NT2/D1 (cell line): ENCODE measurements at places on chromosomes 4 and X.

GRCh38 chr4:155658681-155659064, 8.0 kb upstream of the GUCY1A1 start:
- DNase-seq, result no peak

DNA sequence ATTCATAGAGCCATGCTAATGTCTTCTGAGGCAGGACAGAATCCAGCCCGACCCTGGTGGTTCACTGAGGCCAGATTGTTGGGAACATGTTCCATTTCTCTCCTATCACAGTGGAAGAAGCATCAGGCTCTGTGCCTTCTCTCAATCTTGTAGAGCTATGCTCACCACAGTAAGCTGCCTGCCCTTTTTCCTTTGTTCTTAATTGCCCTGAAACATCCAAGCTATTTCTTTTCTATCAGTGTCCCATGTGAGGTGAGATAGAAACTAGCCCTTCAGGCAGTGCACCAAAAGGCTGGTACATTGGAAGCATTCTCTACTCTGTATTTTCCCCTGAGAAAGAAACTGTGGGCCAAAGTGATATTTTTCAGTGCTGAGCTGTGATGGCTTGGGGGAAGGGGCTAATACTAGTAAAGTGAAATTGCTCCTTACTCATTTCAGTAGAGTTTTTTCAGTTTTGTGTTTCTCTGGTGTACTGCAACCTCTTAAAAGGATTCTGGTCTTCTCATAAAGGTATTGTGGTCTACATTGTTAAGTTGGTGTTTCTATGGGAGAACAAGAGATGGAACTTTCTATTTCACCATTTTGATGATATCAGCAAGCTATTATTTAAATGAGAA, 611.2 kb downstream of the RPA4 start:
- no peak for DNase-seq

- no peak for DNase-seq
Measured at GRCh38 chrX:109862433-109862832, 129.4 kb upstream of the ACSL4 start.

- DNase-seq, result no peak
Measured at GRCh38 chr4:120841580-120841979, 80.9 kb downstream of the PRDM5 start.

- DNase-seq, result no peak
Measured at GRCh38 chrX:1946974-1947373, 332.1 kb downstream of the ASMT start.

- DNase-seq, result no peak
Measured at GRCh38 chrX:68147848-68148247, 285.4 kb downstream of the OPHN1 start.

GRCh38 chr4:83454686-83455085, 937 bp downstream of the HELQ start:
- DNase-seq, result no peak

DNA sequence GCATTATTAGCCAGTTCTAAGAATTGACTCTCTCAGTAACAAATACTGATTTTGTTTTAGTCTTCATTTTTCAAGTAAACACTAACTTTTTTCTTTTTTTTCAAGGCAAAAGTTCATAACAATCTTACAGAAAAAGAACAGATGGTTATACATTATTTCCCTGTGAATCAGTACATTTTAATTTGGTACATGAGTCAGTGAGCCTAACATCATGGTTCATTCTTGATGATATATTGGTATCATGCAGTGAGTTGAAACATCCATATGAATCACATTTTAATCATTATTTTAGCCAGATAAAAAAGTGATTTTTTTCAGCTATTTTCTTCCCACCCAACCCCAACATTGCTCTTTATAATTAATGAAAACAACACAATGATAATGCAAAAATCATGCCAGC, 184.3 kb upstream of the TACR3 start:
- no peak for DNase-seq

DNA sequence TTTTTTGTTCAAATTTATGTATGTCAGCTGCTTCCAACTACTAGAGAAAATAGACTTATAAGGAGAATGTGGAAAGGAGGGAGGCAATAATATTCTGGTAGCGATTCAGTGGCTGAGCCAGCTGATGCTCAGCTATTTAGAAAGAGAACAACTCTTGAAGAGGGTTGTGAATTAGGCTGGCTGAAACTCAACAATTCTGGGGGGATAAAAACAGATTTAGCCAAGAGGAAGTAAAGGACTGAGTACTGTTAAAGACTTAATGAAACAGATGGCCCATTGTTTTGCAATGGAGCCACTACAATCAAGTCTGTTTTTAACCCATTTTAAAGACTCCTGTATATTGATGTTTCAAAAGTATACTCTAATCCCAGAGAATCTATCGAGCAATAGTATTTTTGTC, 1058.9 kb downstream of the C4orf33 start:
- no peak for DNase-seq

DNA sequence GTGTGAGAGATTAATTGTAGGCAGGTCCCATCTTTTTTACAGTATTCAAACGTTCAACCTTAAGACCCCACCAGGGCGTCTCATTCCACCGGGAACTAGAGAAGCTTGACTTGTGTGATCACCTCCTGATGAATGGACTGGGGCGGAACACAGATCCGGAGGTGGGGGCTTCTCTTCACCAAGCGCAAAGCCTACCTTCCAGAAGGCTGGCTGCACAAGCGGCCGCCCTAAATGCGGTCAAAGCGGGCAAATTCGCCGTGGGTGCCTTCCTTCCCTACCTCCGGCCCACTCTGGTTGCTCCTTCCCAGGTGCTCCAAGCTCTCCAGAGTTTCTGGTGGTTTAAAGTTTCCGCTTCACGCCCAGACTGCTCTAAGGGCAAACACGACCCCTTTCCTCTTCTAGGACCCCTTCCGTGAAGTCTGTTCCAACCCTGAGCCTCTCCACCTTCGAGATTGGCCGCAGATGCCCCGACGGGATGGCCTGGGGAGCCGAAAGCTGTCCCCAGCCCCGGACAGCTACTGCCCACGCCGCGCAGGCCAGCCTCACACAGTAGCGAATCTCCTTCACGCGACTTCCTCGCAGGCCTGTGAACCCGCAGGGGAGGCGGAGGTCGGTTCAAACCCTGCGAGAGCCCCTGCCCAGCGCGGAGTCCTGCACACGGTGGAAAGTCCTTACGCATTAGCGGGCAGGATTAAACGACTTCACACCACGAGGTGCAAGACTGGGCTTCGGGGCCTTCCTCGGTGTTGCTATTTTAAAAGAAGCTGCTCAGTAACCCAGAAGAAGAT, 1.6 kb upstream of the WWC2 start:
- DNase-seq, result no peak

DNA sequence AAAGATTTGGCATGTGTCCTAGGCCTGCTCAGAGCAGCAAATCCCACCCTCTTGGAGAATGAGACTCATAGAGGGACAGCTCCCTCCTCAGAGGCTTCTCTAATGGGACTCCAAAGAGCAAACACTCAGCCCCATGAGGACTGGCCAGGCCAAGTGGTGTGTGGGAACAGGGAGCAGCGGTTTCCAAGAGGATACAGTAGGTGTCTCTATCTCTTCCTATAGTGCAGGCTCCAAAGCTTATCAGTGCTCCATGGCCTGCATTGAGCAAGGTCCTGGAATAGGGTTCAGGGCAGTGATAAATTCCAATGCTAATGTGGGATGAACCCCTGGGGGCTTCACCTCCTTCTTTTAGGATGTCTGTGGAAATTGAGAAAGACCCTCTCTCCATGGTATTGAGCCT, 15.7 kb upstream of the MAGEA10 start:
- DNase-seq, result no peak

GRCh38 chrX:153909024-153909979, 4.8 kb downstream of the AVPR2 start:
- DNase-seq, result no peak

DNA sequence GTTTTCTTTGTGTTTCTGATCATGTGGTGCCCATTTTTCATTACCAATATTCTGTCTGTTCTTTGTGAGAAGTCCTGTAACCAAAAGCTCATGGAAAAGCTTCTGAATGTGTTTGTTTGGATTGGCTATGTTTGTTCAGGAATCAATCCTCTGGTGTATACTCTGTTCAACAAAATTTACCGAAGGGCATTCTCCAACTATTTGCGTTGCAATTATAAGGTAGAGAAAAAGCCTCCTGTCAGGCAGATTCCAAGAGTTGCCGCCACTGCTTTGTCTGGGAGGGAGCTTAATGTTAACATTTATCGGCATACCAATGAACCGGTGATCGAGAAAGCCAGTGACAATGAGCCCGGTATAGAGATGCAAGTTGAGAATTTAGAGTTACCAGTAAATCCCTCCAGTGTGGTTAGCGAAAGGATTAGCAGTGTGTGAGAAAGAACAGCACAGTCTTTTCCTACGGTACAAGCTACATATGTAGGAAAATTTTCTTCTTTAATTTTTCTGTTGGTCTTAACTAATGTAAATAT, 110.4 kb downstream of the IL13RA2 start:
- DNase-seq, result peak; percentile 20

GRCh38 chr4:31390849-31391248, 670.7 kb downstream of the PCDH7 start:
- no peak for DNase-seq

GRCh38 chr4:6017800-6018199, 431 bp downstream of the C4orf50 start:
- no peak for DNase-seq

GRCh38 chr4:138192113-138192512, 50.0 kb downstream of the SLC7A11 start:
- DNase-seq, result no peak

- DNase-seq, result no peak
Measured at GRCh38 chr4:14867847-14868246, 134.4 kb upstream of the CPEB2 start.

GRCh38 chr4:71277353-71277752, 61.5 kb upstream of the SLC4A4 start:
- DNase-seq, result no peak

DNA sequence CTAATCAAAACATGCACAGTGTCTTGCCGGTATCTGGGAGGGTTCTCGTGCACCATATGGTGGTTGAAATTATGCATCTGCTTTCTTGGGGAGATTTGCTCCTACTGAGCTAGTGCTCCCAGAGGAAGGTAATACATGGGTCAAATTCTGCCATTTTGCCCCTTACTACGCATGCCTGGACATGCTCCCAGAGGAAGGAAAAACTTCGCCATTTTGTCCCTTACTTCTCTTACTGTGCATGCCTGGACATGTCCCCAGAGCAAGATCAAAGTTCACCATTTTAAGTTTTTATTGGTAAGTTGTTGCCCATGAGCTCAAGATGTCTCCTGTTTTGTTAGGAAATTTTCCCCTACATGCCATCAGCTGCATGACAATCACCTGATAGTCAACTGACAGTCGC, 252.1 kb upstream of the KLHL4 start:
- DNase-seq, result no peak

DNA sequence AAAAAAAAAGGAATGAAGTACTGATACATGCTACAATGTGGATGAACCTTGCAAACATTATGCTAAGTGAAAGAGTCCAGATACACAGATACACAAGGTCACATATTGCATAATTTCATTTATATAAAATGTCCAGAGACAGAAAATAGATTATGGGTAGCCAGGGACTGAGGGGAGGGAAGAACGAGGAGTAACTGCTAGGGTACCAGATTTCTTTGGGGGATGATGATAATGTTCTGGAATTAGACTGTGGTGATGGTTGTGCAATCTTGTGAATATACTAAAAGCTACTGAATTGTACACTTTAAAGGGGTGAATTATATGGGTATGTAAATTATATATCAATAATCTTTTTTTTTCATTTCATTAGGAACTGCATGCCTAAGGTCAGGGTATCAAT, 20.8 kb upstream of the AP1AR start:
- no peak for DNase-seq

- no peak for DNase-seq
Measured at GRCh38 chr4:7199771-7200441, 7.6 kb downstream of the SORCS2 start.

DNA sequence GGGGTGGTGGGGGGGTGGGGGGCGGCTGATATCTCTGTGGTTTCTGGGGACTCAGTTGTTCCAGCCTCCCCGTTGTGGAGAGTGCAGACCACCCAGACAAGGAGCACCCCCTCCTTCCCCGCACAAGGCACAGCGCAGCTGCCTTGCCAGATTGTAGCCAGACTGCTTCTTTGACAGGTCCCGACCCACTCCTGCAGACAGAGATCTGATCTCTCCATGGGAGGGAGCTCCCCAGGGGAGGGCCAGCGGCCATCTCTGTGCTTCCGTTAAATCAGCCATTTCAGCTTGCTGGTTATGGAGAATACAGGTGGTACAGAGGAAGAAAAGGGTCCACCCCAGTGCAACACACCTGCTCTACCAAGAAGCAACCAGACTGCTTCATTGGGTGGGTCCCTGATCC, 80.8 kb downstream of the FGF16 start:
- no peak for DNase-seq

DNA sequence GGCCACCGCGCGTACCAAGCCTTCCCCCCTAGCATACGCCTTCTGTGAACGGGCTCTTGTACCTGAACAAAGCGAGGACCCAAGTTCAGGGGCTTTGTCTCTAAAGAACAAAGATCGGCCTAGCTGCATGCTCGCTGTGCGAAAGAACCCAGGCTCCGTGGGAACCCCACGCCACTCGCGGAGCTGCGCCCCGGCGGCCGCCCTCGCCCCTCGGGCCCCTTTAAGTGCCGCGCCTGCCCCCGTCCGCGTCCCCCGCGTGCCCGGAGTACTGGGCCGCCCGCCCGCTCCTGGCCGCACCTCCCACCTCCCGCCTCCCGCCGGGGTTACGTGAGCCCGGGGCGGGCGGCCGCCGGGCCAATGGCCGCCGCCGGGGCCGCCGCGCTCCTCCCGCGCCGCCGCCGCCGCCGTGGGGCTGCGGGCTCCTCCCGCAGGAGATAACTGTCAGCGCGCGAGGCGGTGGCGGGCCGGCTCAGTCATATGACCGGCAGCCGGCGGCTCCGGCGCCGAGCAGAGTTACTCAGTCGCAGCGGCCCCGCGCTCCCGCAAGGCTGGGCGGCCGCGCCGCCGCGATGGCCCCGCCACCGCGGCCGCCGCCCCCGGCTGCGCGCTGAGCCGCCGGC, at the start of gene FNIP2:
TSS of gene FNIP2 (plus strand) at position 472 of the 620 bp plus-strand sequence. CDS start 187 bp downstream, outside the sequence.
- peak; percentile 25 for DNase-seq

DNA sequence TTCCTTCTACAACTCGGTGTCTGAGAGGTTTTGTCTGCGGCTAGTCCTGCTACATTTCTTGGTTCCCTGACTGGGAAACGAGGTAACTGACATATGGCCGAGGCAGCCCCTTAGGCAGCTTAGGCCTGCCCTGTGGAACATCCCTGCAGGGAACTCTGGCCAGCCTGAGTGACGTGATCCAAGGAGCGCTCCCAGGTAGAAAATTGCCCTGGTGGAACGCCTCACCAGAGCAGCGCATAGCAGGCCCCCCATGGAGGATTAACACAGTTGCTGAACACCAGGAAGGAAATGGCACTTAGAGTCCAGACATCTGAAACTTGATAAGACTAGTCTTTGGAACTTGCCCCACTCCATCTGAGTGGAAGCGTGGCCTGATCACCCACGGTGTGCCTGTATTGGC, 837.4 kb upstream of the NDST4 start:
- DNase-seq, result no peak

GRCh38 chr4:1985780-1986577, 22.8 kb downstream of the NELFA start:
- DNase-seq, result no peak

DNA sequence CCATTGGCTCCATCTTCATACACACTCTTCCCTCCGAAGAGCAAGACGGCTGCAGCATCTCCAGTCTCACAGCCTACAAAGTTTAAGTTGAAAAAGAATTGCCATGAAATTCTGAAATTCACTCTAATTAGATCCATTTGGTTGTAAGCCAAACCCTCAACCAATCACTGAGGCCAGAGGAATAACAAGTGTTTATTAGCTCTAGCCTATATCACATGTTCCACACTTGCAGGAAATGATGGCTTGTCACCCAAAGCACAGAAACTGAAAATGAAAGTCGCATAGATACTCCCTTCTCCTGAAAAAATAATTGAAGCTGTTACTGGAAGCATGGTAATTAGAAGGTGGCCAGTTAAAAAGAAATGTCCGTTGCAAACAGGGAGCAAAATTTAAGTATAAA, 1071.8 kb downstream of the CCSER1 start:
- no peak for DNase-seq
